ENCODE measurements at places on chromosomes 2 and 18.

DNA sequence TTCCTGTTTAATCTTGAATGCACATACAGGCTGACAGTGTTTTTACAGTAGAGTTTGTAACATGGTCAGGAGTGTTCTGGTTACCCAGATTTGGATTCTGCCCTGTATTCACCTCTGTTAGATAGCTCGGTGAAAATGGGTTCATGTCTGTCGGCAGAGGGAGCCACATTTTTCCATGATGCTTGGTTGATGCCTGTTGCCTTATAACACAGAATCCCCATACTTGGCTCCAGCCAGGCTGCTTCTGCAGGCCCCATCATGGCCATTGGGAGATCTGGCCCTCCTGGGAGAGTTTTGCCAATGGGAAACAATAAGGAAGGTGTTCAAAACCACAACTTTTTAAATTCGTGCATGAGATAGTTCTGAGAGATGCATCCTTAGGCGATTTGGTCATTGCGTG is 78.1 kb downstream of the WDSUB1 start:
- no peak for DNase-seq

DNA sequence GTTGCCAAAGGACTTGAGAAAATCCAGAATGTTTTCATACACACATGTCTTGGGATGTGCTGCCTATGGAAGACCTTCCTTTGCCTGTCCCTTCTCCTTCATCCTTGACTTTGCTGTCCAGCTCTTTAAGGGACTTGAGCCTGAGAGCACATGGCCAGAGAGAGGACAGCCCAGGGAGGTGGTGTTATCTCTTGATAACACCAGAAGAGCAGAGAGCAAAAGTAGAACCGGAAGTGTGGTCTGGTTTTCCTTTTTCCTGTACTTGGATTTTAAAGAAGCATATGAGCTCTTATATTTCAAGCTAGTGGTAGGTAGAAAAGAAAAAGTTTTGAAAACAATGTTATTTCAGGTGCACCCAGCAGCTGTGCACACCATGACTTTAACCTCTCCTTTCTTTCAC is 94.1 kb upstream of the ZNF532 start:
- no peak for DNase-seq

GRCh38 chr18:59140302-59140885 is 710 bp downstream of the SEC11C start:
- peak; percentile 3 for DNase-seq

- no peak for DNase-seq
Measured at GRCh38 chr2:96775160-96775559, 14.5 kb downstream of the CNNM4 start.

GRCh38 chr18:68172842-68173549 is 541.9 kb downstream of the TMX3 start:
- no peak for DNase-seq

DNA sequence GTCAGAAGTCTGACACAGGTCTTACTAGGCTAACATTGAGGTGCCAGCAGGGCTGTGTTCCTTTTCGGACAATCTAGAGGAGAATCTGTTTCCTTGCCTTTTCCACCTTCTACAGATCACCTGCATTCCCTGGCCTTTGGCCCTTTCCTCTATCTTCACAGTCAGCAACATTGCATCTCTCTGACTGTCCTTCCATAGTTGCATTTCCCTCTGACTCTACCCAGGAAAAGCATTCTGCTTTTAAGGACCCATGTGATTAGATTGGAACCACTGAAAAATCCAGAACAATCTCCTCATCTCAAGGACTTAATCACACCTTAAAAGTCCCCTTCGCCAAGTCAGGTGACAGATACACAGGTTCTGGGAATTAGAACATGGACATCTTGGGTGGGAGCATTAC is 181.5 kb downstream of the SLC8A1 start:
- DNase-seq = no peak

- no peak for DNase-seq
Measured at GRCh38 chr2:172702451-172702850, 33.2 kb upstream of the RAPGEF4 start.

DNA sequence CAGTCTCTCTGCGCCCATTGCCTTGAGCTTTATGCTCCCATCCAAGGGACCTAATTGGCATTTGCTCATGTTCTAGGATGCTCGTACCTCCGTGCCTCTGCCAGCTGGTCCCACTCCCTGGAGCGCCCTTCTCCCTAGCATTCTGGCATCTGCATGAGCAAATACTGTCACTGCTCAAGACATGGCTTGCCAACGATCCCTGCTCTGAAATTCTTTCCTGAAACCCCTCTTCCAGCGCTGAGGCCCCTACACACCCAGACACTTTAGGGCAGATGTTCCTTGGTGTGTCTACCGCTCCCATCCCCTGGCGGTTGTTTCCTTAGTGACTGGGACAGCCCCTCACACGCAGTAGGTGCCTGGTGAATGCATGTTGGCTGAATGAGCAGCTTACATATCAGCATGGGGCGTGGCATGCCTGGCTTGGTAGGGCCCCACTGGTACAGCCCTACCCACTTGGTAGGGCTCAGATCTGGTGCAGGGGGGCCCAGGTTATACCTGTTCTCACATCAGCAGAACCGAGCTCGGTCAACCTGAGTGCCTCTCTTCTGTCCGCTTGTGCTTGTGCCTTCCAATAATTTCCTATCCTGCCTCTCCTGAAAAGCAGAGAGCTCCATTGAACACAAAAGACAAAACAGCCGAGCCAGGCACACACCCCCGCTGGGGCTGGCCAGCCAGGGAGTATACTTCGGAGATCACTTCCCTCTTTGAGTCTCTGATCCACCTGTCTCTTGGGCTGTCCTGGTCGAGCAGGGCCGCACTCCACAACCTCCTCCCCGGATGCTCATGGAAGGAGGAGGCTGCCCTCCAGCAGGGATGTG is 59.2 kb downstream of the INHBB start:
- no peak for DNase-seq

DNA sequence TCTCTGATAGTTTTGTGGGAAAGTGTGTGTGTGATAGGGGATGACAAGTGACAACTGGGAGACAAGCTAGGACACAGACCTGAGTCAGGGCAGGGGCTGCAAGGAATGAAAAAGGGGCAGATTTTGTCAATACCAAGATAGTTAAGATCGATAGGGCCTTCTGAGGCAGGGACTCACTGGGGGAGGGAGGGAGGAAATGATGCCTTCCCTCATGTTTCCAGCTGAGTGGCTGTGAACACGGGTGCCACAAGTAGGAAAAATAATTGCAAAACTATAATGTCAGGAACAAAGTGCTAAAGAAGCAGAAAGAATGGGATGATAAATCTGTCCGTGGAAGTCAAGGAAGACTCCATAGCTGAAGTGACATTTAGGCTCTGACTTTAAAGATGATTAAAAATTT is 24.2 kb downstream of the CDH2 start:
- DNase-seq = no peak

DNA sequence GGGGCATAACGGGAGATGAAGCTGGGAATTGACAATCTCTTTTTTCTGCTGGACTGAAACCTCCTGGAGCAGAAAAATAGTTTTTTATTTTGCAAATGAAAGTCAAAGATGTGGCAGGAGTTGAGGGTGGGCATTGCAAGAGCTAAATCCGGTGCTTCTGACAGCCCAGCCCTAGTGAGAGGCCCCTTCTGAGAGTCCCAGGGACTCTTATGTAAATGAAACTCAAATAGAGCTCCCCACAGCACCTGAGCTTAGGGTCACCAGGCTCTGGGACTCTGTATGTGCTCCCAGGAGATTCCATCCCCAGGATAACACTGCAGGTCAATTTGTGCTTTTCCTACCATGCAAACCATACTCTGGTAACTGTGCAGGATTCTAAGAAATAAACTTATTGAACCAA is 192.8 kb downstream of the ANKRD30B start:
- DNase-seq = no peak

GRCh38 chr2:219643788-219644398 is 16.5 kb downstream of the SLC4A3 start:
- no peak for DNase-seq

DNA sequence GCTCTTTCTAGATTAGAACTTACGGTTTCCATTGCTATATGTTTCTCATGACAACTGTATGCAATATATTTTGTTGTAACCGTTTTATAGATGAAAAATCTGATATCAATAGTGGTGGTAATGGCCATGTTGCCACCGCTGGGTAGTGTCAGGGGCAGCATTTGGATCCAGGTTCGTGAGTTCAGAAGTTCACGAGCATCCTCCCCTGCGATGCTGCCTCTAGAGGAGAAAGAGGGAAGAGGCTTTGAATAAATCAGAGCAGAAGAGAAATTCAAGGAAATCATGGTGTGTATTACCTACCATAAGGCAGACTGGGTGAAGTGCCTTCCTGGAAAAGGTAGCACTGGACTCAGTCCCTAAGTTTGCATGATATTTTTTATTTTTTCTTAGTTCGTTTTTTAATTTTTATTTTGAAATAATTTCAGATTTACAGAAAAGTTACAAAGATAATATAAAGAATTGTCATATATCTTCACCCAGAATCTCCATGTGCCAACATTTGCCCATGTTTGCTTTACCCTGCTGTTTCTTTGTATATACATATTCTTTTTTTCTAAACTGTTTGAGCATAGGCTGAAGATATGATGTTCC is 3.3 kb upstream of the ZBTB7C start:
- no peak for DNase-seq

GRCh38 chr2:15687720-15688119 is 96.1 kb downstream of the DDX1 start:
- DNase-seq = no peak

GRCh38 chr2:102788885-102789260 is 27.0 kb downstream of the TMEM182 start:
- DNase-seq = no peak

- no peak for DNase-seq
Measured at GRCh38 chr18:70620837-70621612, 332.2 kb downstream of the SOCS6 start.

DNA sequence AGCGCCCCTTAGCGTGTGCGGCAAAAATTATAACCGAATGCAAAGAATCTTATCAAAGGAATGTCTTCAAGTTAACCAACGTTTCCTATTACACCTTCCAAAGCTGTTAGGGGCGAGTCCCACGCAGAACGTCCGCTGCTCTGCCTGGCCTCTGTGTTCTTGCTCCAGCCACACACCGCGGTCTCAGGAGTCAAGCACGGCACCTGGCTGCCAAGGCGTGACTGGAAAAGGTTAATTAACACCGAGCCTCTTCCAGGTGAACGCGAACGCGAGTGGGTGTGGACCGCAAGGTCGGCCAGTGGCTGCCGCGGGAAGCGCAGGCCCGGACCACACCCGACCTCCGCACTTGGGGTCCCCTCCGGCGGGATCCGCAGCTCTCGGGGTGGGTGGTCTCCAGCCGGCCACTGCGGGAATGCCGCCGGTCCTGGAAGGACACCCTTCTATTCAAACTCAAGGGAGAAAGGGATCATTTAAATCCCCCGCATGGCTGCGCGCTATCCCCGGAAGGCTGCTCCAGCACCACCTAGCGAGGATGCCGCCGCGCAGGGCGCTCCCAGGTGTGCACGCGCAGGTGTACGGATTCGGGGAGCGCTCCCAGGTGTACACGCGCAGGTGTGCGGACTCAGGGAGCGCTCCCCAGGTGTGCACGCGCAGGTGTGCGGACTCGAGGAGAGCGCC is 830 bp downstream of the CYB5A start:
- no peak for DNase-seq

DNA sequence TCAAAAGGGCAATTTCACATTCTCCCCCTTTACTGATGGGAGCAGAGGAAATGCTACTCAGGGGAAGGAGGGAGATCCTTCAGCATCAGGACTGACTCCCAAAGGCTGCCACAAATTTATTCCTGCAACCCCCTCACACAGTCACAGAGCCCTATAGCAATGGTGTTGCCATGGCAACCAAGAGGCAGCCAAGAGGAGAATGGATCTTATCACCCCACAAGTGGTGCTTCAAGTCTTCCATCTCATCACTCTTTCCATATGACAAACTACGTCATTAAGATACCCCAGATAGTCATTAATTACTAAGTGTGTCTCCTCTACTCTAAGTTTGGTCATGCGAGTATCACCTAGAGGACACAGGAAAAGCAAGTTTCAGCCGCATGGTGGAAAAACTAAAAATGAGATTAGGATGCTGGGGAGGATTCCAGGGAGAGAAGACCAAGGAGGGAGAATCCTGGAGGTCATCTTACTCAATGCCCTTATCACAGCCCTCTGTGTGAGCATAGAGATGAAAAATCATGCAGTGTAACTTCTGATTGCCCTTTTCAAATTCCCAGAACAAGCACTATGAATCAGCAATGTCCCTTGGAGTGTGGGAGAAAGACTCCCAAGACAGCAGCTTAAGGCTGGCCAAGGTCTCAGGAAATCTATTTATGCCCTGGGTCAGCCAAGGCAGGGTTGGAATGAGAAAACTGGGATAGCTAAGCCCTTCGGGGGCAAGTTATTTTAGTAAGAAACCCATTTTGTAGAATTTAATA is 885.7 kb upstream of the KLHL29 start:
- DNase-seq = no peak

GRCh38 chr18:76805221-76805620 is 17.1 kb upstream of the ZNF236 start:
- DNase-seq = no peak

DNA sequence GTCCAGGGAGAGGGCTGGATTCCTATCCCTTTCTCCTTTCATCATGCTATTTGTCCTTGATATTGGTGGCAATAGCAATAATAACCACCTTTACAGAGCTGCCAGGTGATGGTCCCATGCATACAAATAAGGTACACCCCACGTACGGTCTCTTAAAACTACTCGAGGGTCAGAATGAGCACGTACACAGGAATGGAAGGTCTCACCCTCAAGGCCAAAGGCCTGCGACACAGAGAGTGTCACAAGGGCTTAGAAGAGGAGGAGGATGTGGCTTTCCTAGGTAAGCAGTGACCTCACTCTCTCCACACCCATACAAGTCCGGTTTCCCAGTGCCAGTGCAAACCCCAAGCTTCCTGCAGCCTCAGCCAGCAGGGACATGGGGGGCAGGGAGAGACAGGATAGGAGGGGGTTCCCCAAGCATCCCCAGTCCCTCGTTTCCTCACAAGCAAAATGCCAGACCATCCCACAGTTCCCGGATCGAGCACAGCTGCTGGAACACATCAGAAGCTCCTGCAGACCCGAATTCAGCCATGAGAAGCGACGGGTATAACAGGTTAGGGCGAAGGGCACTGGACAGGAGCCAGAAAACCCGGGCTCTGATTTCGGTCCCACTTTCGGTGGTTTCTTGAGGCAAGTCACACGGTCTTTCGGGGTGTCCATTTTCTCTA is 49.2 kb downstream of the PLB1 start:
- DNase-seq = no peak

DNA sequence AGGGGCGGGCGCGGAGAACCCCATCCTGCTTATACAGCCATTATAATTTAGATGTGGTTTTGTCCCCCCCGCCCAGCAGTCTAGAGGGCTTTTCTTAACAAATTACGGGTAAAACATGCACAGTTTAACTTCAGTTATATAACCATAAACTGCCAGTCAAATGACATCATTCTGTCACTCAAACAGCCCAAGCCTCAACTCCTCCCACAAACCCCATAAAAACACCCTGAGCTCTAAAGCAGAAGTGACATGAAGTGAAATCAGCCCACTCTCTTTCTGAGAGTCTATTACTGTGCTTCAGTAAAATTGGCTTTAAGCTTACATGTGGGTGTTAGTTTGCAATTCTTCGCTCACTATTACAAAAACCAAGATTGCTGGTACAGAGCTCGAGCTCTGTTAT is 705.1 kb upstream of the GCFC2 start:
- no peak for DNase-seq
